Ureter (tissue), 1 donor: ENCODE measurements at places on chromosomes 6 and 20. TPM values are rescaled to one million over a fixed set of nuclear protein-coding genes. Genes with fewer than 3 reads are reported as not detected.
A peak's percentile ranks its signal among the peaks of the same experiment; 100 is the strongest.

- DNase-seq = no peak
These were observed 1090.1 kb upstream of the ADGRB3 start for GRCh38 chr6:67544851-67545452.

- DNase-seq = no peak
These were observed 24.6 kb downstream of the PDSS2 start for GRCh38 chr6:107434812-107435211.

- no peak for DNase-seq
These were observed 3.6 kb downstream of the ZKSCAN3 start for GRCh38 chr6:28353356-28353755.

The ARMH2 gene
- not detected for total RNA-seq

The CTCFL gene
- not detected for total RNA-seq

DNA sequence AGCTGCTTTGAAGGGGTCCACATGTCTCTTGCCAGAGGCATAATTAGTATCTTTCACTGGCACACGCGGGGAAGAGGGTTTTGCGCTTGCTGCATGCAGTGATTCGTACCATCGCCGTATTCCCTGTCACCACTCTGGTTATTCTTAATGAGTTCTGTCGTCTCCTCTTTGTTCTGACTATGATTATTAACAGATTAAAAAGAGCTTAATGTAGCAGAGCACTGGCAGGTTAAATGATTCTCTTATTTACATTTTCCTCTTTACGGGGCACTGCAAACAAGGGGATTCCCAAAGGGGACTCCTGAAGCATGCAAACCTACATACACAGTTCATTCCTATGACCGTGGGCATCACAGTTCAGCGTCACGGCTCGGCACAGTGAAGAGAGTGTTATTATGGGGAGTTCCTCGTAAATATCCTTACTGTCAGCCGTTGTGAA lies 204.8 kb downstream of the DTNBP1 start:
- no peak for DNase-seq

DNA sequence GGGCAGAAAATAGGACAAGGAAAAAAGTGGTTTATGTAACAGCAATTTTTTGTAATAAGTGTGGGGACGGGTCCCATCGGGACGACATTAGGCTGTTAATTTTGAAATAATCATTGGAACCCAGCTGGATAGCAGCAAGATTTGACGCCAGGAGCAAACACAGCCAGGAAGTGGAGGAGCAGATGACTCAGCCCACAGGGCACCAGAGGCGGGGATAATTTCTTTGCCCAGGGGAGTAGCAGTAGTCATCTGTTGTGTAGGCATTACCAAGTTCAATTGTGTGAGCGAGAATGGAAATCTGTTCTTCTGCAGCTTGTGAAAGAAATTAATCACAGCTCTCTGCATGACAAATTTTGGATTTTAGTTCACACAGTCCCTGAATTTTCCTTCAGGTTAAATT lies 22.6 kb upstream of the RIN2 start:
- peak; percentile 80 for DNase-seq

- no peak for DNase-seq
These were observed 24.2 kb upstream of the KIF25 start for GRCh38 chr6:167973148-167973885.

DNA sequence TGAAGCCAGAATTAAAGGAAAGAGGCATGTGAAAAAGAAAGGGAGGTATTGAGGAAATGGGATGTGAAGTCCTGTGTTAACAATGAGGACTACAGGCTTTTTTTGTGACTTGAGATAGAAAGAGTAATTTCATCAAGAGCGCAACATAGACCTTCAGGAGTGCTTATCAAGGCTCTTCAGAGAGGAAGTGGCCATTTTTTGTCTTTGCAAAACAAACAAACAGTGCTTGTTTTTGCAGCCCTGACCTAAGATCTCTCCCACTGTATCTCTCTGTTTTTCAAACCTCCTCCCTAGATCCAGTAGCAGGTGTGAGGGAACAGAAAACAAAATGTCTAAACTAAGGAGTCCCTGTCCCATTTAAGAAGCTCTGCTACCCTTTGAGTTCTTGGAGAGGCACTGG lies 710.3 kb upstream of the MARCKS start:
- no peak for DNase-seq

The EFCAB8 gene
- total RNA-seq = 1.0 TPM

GRCh38 chr6:134666125-134666524 lies 283.8 kb downstream of the ALDH8A1 start:
- DNase-seq = no peak

DNA sequence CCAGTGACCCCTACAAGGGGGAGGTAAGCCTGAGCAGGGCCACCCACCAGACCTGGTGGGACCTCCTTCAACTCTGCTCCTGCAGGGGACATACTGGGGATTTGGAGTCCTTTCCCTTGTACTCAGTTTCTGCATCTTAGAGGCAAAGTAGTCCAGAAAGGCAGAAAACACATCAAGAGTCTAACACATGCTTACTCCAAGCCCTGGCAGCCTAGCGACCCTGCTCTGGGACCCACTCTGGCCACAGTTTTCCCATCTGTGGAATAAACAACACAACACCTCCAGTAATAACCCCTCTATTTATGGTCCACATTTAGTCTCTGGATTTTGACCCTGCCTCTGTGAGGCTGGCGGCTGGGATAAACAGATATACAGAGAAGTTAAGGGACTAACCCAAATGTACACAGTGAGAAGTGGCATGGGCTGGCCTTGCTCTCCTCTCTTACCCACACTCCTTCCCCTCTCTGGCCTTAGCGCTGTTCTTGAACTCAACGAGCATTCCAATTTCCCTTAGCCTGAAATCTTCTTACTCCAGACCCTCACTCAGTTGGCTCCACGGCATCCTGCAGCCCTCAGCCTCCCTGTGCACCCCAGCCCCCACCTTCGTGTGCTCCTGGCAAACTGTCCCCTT lies 16.1 kb upstream of the TLDC2 start:
- DNase-seq = no peak

The BNIP5 gene
- total RNA-seq = not detected

DNA sequence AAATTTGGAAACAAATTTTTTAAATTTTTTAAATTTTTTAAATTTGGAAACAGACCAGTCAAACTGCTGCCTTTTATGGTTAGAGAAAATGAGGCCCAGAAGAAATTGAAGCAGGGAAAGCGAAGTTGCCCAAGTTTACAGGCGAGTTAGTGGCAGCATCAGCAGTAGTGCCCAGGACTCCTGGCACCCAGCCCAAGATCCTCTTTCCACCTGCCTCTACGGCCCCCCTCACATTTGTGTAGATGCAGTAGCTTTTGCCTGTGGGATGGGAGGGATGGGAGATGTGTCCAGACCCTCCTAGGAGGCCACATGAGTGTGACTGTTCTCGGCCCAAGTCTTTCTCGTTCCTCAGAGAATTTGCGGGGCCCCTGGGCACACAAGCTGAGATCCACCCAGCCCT lies 49.8 kb downstream of the HNF4A start:
- DNase-seq = no peak

The SIM1 gene
- total RNA-seq = 5.3 TPM

DNA sequence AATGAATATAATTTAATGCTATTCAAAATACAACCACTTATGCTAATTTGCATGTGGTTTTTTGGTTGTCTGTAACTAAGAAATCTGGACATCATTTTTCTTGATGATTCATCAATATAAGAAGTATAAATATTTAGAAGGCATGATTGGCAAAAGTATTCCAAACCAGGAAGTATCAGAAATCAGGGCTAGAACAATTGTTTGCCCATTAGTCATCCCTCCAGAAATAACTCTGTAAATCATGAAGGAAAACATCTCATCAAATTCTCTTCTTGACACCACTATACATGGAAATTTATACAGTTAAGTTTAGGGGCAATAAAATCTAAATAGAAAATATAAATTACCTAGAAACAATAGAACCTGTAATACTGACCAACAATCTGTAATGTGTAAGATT lies 554.7 kb upstream of the HS3ST5 start:
- no peak for DNase-seq
